Cardiac septum (tissue), 1 donor: ENCODE measurements at places on chromosomes 5 and 9. TPM values are rescaled to one million over a fixed set of nuclear protein-coding genes. Genes with fewer than 3 reads are reported as not detected.

The PRXL2C gene
- total RNA-seq, result 18.0 TPM

The CD14 gene
- 29.6 TPM for total RNA-seq

The RECK gene
- 5.8 TPM for total RNA-seq

GRCh38 chr5:402615-403359 is 40.2 kb upstream of the EXOC3 start:
- DNase-seq, result no peak

GRCh38 chr9:137453643-137454081 is 5.5 kb downstream of the NSMF start:
- DNase-seq, result peak; percentile 91

DNA sequence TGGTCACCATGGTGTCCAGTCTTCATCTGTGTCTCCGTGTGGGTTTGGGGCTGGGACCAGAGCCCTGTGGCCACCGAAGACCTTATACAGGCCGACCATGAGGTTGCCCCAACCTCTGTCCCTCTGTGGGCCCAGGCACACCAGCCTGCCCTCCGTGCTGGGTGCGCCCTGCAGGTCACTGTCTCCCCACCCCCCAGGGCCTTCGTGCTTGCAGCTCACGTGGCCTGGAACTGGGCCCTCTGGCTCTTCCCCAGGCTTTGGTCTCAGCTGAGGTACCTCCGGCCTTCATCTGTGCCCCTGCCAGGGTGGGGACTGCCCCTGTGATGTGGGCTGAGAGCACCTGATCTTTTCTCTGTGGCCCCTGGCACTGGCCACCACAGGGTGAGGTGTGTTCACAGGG is 92.1 kb downstream of the RXRA start:
- DNase-seq, result no peak
